Activated CD4-positive, alpha-beta memory T cell treated with anti-CD3 and anti-CD28 coated beads for 36 hours (primary cell): ENCODE measurements at places on chromosomes 16 and 17. TPM values are rescaled to one million over a fixed set of nuclear protein-coding genes. Genes with fewer than 3 reads are reported as not detected.

DNA sequence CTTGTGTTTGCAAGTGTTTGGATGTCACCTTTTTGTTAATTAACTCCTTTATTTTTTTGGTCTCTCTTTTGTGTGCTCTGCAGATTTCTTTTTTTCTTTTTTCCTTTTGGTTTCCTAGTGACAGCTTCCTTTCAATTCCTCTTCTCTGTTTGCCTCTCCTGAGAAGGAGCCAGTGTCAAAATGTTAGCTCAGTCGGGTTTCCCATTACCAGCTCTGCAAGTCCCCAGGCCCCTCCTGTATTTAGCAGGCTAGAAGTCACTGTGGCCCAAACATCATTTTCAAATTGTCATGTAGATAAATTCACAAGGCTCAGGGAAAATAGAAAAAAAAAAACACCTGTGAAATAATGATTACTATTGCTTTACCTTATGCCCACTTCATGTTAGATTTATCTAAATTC, 1621.6 kb downstream of the CDH8 start:
- H3K27me3 ChIP-seq = no peaks in the 10 kb centered on the region
- no peak overlapping the region for H3K4me3 ChIP-seq
- no peak for DNase-seq
- H3K36me3 ChIP-seq = no peaks in the 10 kb centered on the region
- H3K4me1 ChIP-seq = no peaks in the 10 kb centered on the region

DNA sequence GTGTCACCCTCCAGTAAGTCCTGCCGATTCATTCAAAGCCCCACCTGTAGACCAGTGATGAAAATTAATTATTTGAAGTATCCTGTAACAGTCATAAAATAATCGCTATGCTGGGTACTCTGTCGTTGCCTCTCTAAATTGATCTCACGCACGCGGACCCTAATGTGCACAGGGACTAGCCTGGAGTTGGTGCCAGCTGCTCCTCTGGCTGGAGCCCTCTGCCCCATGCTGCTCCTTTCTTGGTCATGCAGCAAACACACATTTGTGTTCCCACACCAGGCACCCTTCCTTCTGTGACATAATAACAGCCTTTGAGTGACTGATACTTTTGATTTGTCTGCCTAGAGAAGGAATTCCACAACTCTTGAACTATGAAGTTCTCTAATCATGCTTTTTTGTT, 16.0 kb downstream of the RAB11FIP3 start:
- no peak overlapping the region for H3K4me3 ChIP-seq
- no peak overlapping the region for H3K27ac ChIP-seq
- DNase-seq = no peak
- H3K4me1 ChIP-seq = peaks cover 2% of the 10 kb centered on the region
- no peaks in the 10 kb centered on the region for H3K27me3 ChIP-seq

GRCh38 chr16:77944631-77945030, 77.7 kb upstream of the CLEC3A start:
- peaks cover 1% of the 10 kb centered on the region for H3K36me3 ChIP-seq
- peaks cover 13% of the 10 kb centered on the region for H3K27me3 ChIP-seq
- no peak overlapping the region for H3K4me3 ChIP-seq
- H3K27ac ChIP-seq = no peak overlapping the region
- no peak for DNase-seq
- no peaks in the 10 kb centered on the region for H3K4me1 ChIP-seq

CRYM gene
- not detected for total RNA-seq

IL17C gene
- total RNA-seq = not detected
